ENCODE measurements at places on chromosomes 4 and X. TPM values are rescaled to one million over a fixed set of nuclear protein-coding genes. Genes with fewer than 3 reads are reported as not detected.

DNA sequence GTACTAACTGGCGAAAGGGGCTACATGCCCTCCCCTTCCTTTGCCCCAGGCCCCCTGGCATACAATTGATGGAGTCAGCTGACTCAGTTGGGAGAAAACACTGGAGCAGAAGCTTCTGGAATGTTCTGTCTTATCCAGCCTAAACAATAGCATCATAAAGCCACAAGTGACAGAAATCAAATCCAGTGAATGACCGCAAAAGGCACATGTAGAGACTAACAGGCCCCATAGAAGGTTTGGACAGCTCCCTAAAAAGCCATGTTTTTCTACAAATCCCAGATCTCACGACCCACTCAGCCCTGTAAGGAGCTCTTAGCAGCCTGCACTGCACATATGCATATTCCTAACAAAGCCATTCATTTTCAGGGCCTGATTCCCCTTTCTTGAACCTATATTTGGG is 25.1 kb downstream of the SCARB2 start:
- no peak for DNase-seq

DNA sequence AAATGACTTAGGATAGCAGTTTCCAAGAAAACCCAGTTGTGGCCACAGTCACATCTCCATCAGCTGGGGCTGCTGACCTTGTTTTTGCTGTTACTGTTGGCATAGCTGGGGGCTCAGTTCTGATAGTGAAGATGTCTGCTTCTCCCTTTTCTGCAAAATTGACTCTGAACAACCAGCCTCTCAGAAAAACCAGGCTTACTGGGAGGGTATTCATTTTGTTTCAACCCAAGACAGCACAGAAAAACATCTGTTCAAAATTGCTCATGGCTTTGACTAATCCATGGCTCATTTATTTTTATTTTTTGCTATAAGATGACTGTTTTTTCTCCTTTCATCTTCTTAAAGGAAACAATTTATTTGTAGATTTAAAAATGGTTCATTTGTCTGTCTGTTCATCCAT is 53.1 kb downstream of the RASL11B start:
- DNase-seq, result peak; percentile 57

- no peak for DNase-seq
These were observed 138.7 kb upstream of the POF1B start for GRCh38 chrX:85517994-85518718.

Gene GCNA
- 2.2 TPM for total RNA-seq

Gene GAGE2A
- not detected for total RNA-seq

Gene LPAR4
- not detected for total RNA-seq

- no peak for DNase-seq
These were observed 1.5 kb upstream of the PAQR3 start for GRCh38 chr4:78940752-78941151.

Gene IGSF1
- not detected for total RNA-seq

DNA sequence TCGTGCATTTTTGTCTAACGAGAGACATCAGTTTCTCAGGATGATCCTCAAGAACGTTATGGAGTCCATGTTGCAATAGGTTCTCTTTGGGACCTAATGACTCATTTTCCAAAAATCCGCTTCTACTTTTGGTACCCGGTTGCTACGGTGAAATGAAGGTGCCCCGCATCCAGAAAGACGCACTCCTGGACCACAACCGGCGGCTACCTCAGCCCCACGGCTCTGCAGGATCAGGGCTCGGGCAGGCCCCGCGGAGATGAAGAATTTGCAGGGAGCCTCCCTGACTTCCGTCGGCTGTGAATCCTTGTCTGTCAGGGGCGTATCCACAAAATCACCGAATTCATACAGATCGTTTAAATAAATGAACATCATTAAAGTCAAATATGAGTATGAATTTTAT is 15.6 kb downstream of the GTPBP6 start:
- DNase-seq, result peak; percentile 16

Gene UNC5C
- not detected for total RNA-seq

DNA sequence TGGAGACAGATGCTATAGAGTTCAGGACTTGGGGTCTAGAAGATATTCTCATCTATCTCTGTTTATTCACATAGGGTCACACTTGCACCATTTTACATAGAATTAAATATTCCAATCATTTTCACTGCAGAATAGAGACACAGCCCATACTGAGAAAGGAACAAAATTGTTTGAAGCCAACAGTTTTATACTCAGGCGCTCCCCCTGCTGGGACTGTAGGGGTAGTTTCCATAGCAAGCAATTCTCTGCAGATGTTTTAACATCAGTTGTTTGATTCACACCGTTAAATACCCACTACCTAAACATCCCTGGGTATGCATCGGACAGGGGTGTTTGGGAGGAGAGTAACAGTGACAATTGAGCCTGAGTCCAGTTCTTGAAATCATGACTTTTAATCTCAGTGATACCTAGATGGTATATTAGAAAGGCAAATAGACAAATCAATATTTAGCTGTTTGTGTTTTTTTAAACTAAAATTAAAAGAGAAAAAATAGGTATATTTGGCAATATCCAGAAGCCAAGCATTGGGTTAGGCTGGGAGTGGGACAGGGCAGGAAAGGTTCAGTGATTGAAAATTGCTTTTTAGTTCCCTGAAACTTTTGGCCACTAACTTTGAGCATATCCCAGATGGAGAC is 33.8 kb downstream of the LONRF3 start:
- DNase-seq, result peak; percentile 46

GRCh38 chr4:168955674-168956073 is 54.4 kb downstream of the CBR4 start:
- no peak for DNase-seq

- no peak for DNase-seq
These were observed 38.1 kb upstream of the ANXA3 start for GRCh38 chr4:78513411-78513975.

- DNase-seq, result peak; percentile 0
These were observed 518.7 kb downstream of the GRXCR1 start for GRCh38 chr4:43411226-43411625.

GRCh38 chr4:89539374-89539773 is 231.8 kb upstream of the GPRIN3 start:
- peak; percentile 73 for DNase-seq

- DNase-seq, result no peak
These were observed 70.0 kb downstream of the NPNT start for GRCh38 chr4:105965183-105965800.

Gene XG
- 16.3 TPM for total RNA-seq

GRCh38 chr4:109319684-109320083 is 17.2 kb upstream of the COL25A1 start:
- DNase-seq, result no peak

Gene PAGE1
- total RNA-seq, result not detected

DNA sequence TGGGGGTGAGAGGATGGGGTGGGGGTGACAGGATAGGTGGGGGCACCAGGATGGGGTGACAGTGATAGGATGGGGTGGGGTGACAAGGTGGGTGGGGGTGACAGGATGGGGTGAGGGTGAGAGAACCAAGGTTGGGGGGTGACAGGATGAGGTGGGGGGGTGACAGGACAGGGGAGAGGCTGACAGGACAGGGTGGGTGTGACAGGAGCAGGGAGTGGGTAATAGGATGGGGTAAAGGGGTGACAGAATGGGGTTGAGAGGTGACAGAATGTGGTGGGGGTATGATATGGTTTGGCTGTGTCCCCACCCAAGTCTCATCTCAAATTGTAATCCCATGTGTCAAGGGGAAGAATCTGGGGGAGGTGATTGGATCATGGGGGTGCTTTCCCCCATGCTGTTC is 26.0 kb downstream of the RNF212 start:
- no peak for DNase-seq

GRCh38 chrX:48945517-48946348 is 11.7 kb downstream of the OTUD5 start:
- peak; percentile 68 for DNase-seq

DNA sequence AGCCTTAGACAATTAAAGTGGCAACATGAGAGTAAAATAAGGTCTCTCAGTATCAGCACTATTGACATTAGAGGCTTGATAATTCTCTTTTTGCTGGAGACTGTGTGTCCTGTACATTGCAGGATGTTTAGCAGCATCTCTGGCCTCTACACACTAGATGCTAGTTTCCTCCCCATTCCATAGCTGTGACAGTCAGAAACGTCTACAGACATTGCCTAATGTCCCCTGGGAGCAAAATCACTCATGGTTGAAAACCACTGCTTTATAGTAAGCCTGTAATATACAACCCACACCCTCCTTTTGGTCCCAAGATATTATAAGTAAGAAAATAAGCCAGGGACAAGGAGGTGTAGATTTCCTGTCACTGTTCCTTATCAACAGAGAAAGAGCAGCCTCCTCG is 166.0 kb downstream of the FRMPD4 start:
- DNase-seq, result peak; percentile 10

Gene PGAM4
- not detected for total RNA-seq

Gene NUDT11
- 12.4 TPM for total RNA-seq

GRCh38 chr4:55571806-55572205 is 20.2 kb downstream of the PDCL2 start:
- DNase-seq, result no peak

- no peak for DNase-seq
These were observed 12.5 kb downstream of the SYTL5 start for GRCh38 chrX:38018766-38019425.

Gene HTN3
- total RNA-seq, result not detected

GRCh38 chr4:147846318-147847155 is 114.6 kb downstream of the ARHGAP10 start:
- no peak for DNase-seq

- peak; percentile 51 for DNase-seq
These were observed 14.2 kb downstream of the LRP2BP start for GRCh38 chr4:185381288-185382196.

Gene TEC
- not detected for total RNA-seq

GRCh38 chr4:105990933-105991332 is 95.7 kb downstream of the NPNT start:
- DNase-seq, result peak; percentile 86

- no peak for DNase-seq
These were observed 69.9 kb downstream of the PALLD start for GRCh38 chr4:168566726-168567125.

DNA sequence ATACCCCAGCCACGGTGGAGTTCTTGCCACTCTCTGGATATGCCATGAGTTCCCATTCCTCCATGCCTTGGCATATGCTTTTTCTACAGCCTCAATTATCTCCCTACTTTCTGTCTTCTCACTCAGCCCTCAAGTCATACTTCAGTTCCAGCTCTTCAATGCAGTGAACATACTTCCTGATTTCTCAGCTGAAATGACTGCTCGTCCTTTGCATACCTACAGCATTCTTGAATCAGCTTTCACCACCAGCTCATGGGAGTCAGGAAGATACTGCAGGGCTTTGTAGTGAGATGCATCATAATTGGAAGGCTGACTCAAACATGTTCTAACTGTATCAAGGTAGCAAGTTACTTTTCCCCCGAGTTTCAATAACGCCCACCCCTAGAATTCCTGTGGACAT is 118.4 kb downstream of the APBB2 start:
- DNase-seq, result peak; percentile 62

- DNase-seq, result peak; percentile 77
These were observed 96.4 kb downstream of the PGRMC2 start for GRCh38 chr4:128191115-128191781.

Gene SRPK3
- total RNA-seq, result not detected

Gene MRPS18C
- total RNA-seq, result 15.8 TPM

DNA sequence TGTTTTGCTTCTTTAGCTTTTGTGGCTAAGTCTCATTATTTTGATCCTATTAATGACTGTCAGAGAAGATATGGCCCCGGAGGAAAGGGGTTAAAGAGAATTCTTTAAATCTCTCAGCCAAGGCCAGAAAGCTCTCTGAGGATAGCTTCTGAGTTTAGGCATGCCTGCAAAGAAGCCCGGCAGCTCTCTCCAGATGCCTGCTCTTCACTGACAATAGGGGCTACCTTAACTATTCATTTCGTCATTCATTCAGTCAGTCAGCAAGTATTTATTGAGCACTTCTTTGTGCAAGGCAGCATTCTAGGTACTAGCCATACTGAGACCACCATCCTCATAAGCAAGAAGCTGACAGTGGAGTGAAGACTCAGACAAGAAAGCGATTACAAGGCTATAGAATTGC is 34.0 kb upstream of the BMP15 start:
- DNase-seq, result no peak

- no peak for DNase-seq
These were observed 13.3 kb upstream of the FAM47E start for GRCh38 chr4:76238236-76238635.

DNA sequence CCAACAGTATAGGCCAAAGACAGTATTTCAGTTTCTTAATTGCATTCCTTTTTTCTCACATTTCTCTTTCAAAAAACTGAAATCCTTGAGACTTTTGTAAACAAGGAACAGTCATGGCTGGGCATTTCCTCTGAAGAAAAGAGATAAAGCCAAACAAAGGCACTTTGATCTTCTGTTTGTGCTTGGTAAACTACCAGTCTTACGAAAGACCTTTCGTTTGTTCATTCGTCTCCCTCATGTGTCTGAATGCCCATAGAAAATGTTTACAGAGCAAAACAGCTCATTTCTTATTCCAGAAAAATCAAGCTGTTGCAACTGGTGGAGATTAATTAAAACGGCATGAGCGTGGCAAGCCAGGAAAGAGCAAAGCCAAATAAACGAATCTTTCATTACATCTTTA is 178.0 kb downstream of the GASK1B start:
- peak; percentile 29 for DNase-seq

Gene RHOXF2B
- not detected for total RNA-seq

- DNase-seq, result no peak
These were observed 31.6 kb downstream of the PGM2 start for GRCh38 chr4:37858112-37858511.

- no peak for DNase-seq
These were observed 300.4 kb upstream of the CPEB2 start for GRCh38 chr4:14701896-14702295.

- peak; percentile 84 for DNase-seq
These were observed 171.9 kb downstream of the DKK2 start for GRCh38 chr4:106864231-106864630.

Gene DNAAF6
- total RNA-seq, result not detected

Gene SLC6A14
- total RNA-seq, result not detected

Gene PCDH19
- 0.54 TPM for total RNA-seq

Gene SPOCK3
- total RNA-seq, result not detected

DNA sequence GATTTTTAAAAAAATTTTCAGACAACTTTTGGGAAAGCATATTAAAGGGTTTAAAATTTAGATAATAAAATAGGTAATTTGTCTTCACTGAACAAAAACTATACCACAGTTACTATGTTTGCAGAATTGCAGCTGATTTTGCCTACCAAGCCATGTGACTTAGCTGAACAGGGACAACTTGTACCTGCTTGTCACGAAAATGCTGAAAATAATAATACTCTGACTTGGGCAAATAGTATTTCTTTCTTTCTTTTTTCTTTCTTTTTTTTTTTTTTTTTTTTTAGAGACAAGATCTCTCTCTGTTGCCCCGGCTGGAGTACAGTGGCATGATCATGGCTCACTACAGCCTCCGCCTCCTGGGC is 225.2 kb upstream of the PPP1R2C start:
- no peak for DNase-seq

Gene PAGE3
- total RNA-seq, result not detected

DNA sequence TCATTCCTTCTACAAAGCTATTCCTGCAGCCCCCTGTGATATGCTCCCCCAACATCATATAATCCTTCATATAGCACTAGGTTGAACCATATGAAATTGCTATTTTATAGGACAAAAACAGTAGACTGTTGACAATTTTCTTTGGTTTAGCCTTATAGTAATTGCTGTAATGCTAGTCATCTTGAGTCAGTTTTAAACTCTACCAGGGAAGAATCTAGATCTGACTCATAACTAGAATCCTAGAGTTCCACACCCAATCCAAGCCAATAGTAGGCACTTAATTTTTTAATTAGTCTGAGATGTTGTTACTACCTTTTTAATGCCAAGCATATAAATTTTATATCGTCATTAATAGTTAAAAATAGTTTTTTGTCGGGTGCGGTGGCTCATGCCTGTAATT is 136.8 kb downstream of the CHRNA9 start:
- peak; percentile 76 for DNase-seq

Measured in GM23248 (cell line).